ENCODE measurements at places on chromosomes 5 and 9.

DNA sequence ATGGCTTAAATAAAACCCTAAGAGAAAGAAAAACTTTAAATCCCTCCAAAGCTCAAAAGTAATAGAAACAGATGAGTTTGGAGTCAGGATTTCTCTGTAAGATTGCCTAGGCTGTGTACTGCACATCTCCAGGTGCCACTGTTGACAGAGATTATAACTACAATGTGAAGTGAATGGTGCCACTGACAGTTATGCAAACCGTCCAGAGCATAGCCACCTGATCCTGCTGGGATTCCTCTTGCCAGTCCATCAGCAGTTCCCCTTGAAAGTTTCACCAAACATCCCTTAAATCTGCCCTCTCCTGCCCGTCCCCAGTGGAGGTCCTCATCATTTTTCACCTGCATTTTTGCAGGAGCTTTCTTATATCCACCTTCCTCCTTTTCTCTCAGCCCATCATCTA is 42.5 kb downstream of the FXN start:
- no peak for DNase-seq

- peak; percentile 35 for DNase-seq
Observed at GRCh38 chr5:160312134-160312959, at the start of gene CCNJL. Gene CCNJL, minus strand, starts transcription at chr5:160312564. Its CDS starts 641 bp downstream, at chr5:160311923.

GRCh38 chr5:23528677-23529076 is 21.3 kb downstream of the PRDM9 start:
- DNase-seq: no peak

- no peak for DNase-seq
Observed at GRCh38 chr9:82604947-82605656, 457.8 kb downstream of the RASEF start.

GRCh38 chr5:122581629-122582028 is 193.3 kb upstream of the SNX2 start:
- no peak for DNase-seq

- no peak for DNase-seq
Observed at GRCh38 chr5:129459450-129459776, 685 bp upstream of the ADAMTS19 start.

DNA sequence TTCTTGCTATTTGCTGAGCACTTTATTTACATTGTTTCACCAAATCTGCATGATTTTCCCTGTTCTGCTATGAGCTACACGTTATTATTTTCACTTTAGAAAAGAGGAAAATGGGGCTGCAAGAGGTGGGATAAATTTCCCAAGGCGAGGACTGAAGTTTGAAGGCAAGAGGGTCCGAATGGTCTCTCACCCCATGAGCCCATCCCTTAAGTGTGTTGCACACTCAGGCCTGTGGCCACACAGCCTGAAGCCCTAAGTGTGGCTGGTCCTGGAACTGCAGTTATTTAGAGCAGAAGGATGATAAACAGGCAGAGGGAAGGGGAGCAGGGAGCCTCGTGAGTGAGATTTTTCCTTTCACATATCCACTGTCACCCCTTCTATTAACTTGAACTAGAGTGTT is 7.8 kb downstream of the PDE8B start:
- no peak for DNase-seq

DNA sequence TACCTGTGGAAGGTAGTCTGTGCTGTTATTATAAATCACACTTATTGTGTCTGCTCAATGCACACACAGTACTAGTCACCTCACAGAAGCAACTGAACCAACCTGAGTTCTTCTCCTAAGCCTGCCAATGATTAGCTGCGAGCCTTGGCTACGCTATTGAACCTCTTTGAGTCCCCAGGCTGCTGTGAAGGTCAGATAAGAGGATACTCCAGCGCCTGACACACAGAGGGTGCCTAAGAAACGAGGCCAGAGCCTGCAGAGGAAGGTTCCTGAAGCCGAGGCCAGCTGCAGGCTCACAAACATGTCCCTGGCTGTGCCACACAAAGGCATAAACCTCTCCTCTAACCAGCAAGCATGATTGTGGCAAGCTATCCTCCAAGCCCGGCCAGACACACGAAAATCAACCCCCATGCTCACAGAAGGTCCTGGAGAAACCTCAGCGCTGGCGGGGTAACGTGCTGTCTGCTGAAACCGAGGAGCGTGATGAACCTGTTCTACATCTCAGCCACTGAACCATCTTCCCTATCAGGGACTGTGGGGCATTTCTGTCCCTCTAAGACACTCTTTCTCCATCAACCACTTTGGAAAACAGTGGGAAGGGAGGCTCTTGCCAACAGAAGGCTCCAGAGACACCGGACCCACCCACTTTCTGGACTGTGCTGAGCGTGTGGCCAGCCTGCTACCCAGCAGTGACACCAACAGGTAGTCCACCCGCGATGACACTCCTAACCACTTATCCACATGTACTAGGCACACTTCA is 53.2 kb upstream of the SLC25A51 start:
- no peak for DNase-seq

- peak; percentile 93 for DNase-seq
Observed at GRCh38 chr5:14208071-14209021, 65.2 kb downstream of the TRIO start.

- no peak for DNase-seq
Observed at GRCh38 chr9:115636596-115636995, 517.0 kb upstream of the PAPPA start.

- no peak for DNase-seq
Observed at GRCh38 chr5:1380011-1380817, 35.3 kb upstream of the CLPTM1L start.

GRCh38 chr9:16485160-16485559 is 385.3 kb downstream of the BNC2 start:
- DNase-seq: peak; percentile 55

GRCh38 chr9:89177944-89178829 is at the start of gene SHC3:
Gene SHC3, minus strand, starts transcription at chr9:89178818. Its CDS starts 358 bp downstream, at chr9:89178460.
- no peak for DNase-seq

DNA sequence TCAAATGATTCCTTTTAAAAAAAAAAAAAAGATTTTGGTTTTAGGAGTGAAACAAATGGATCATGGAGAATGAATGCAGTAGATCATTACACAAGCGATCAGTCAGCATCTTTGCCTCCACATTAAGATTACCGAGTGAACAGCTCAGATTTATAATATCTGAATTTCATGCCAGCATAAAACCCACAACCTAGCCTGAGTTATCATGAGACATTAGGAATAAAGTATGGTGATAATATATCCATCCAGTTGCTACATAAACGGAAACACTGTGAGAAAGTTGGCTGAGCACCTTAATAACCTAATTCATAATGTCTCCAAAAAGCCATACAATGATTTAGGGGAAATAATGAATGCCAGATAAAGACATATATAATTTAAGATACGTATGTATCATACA is 553.1 kb upstream of the TUSC1 start:
- no peak for DNase-seq

DNA sequence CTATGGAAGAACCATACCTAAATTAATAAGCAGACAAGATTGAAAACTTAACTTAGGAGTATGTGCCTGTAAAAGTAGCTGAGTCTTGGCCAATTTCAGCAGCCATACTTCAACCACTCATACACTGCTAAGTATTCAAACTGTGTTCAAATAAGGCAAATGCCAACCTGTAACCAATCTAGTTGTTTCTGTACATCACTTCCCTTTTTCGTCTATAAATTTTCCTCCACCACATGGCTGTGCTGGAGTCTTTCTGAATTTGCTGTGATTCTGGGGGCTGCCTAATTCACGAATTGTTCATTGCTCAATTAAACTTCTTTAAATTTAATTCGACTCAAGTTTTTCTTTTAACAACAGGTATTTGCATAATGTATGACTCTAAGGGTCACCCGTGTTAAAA is 184.4 kb downstream of the PLK2 start:
- no peak for DNase-seq

- DNase-seq: no peak
Observed at GRCh38 chr9:127307802-127308201, 43.2 kb downstream of the GARNL3 start.

DNA sequence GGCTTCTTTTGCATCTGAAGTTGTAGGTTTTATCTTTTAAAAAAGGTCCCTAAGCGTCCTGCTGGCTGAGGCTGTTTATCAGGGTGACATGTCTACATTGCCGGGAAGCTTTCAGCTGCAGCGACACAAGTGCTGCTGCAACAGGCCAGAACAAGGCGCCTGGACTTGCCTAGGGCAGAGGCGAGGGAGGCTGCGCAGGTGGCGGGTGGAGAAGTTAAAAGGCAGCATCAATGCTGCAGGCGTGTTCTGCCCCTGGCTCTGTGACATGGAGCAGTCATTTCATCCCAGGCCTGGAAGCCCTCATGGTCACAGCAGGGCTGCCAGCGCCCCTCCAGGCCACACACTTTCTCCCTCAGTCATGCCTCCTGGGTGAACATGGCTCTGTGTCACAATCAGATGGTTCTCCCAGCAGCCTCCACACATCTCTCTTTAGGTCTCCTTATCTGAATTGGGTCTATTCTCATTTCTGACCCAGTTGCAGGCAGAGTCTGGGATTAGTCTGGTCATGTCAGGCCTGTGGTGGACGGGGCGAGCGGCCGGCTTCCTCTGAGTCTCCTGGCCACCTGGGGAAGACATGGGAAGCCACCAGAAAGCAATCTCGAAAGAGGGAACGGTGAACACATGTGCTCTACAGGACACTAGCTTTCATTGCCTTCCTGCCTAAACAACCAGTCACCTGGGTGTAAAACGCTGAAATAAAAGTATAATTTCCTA is 41.3 kb downstream of the IRX2 start:
- DNase-seq: no peak

GRCh38 chr9:6068983-6069382 is 53.6 kb upstream of the RANBP6 start:
- no peak for DNase-seq

DNA sequence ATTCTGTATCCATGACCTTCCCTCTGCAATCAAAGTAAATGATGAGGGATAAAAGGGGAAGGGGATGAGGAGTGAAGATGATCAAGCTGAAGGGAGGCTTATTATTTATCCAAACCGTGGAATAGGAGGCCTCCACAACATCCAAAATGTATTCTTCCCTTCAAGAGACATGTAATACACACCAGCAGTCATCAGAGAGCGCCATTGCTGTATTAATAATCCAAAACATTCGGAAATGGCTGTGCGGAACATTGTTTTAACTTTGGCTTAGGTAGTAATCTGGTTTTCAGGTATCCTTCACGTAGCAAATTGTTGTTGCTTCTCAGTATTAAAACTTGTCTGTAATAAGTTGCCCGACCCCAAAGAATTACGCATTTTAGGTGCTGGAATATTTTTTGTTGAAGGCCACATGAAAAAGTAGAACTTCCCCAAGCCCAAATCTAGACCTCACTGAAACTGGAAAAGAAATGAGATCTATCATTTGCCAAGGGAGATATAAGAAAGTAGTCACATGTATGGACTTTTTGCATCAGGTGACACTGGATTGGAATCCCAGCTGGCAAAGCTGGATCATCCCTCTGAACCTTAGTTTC is 2.6 kb upstream of the BOD1 start:
- peak; percentile 48 for DNase-seq

DNA sequence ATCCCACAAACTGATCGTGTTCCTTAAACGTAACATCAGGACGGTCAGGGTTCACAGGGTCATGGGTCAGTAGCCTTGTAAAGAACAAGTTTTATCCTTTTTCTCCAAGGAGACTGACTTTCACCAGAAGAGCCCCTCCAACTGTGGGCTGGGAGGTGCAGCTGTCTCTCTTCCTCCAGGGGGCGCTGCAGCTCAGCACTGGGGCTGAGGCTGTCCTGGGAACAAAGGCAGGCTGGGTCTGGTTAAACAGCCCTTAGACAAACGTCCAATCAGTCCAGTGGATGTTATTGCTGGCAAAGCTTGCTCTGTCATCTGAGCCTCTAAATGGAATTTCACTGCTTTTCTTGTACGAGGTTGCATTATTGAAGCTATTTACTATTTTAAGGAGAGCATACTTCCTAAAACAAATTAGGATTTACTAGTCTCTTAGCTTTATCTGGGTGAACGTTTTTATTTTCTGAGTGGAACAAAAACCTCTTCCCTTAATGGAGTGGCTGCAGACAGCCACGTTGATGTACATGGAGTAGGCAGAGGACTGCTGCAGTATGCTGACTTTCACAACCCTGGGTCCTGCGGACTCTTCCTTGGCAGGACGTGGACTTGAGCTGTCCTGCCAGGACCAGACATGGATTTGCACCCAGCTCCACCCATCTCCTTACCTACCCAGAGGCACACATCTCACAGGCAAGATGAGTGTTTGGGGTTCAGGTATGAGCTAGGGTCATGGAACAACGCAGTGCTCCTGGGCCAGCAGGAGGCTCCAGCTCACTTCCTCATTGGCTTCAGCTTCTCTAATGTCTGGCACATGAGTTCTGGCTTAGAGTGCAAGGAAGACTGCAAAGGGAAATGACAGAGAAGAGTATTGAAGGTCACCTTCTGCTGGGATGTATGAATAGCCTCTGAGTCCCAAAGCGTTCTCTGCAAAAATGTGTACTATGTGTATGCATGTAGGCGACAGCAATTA is 7.8 kb downstream of the EXOSC2 start:
- DNase-seq: peak; percentile 72

GRCh38 chr5:65742565-65743231 is 20.7 kb downstream of the NLN start:
- DNase-seq: peak; percentile 76

GRCh38 chr9:120971938-120972337 is 45.3 kb upstream of the TRAF1 start:
- DNase-seq: no peak

DNA sequence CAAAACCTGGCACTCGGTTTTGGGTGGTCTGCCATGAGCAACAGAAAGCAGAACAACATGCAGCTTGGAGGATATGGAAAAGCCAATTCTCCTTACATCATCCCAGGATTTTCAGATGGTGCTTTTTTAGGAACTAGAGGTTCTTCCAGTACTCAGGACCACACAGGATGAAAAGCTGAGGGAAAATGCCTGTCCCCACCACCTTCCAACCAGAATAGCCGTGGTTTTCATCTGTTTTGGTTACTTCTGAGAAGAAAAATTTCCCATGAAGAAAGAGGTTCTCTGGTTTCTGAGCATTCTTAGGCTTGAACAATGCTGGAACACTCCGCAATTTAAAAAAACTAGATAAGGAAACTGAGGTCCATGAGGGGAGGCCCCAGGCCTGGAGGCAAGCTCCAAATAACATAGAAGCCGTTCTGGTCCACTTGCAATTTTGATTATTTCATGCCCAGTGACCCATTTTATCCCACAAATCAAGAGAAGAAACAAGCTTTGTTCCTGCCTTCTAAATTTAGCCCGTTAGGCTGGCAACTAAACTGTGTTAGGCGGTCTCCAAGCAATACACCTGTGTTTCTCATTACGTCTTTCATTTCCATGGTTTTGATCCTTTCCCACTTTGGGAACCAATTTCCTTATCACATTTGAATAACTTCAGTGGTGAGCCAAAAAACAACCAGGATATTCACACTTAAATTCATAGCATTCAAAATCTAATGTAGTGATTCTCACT is 79.2 kb upstream of the SPIN1 start:
- no peak for DNase-seq

DNA sequence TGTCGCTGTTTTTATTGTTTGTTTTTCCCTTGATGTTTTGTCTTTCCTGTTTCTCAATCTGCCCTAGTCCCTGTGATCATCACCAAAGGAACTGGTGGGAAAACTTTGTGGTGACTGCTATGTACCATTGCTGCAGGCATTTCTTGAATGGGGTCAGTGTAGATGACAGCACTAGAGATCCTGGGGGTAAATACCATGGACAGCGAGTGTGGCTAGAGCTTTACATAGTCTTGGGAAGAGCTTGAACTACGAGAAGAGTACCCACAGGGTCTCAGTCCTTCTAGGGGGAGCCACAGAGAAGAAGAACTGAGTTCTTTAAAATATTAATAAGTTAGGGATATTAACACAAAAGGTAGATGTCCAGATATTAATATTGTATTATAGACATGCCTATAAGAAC is 138.8 kb downstream of the PAM start:
- DNase-seq: peak; percentile 7
